Caudate nucleus (tissue), 63 donors: ENCODE measurements at places on chromosomes 16 and 17.
A peak's percentile ranks its signal among the peaks of the same experiment; 100 is the strongest.

DNA sequence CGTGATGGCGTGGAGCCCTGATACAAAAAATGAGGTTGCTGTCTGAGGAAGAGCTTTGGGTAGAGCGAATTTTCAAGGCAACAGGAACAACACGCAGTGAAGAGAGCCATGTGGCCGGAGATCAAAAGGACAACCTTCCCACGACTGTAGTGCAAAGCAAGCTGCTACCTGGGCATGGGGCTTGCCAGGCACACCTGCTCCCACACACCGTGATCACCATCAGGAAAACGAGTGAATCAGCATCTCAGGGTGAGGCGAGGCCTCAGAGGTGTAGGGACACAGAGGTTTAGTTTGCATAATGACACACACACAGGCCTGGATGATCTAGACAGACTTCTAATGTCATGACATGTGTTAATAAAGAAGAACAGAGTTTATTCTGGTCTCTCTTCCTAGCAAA, 65.7 kb downstream of the PARN start:
- no peak for DNase-seq

GRCh38 chr16:10619271-10619849, 39.0 kb upstream of the EMP2 start:
- peak; percentile 54 for DNase-seq

GRCh38 chr16:89670496-89671431, 13.1 kb downstream of the SPATA33 start:
- no peak for DNase-seq

DNA sequence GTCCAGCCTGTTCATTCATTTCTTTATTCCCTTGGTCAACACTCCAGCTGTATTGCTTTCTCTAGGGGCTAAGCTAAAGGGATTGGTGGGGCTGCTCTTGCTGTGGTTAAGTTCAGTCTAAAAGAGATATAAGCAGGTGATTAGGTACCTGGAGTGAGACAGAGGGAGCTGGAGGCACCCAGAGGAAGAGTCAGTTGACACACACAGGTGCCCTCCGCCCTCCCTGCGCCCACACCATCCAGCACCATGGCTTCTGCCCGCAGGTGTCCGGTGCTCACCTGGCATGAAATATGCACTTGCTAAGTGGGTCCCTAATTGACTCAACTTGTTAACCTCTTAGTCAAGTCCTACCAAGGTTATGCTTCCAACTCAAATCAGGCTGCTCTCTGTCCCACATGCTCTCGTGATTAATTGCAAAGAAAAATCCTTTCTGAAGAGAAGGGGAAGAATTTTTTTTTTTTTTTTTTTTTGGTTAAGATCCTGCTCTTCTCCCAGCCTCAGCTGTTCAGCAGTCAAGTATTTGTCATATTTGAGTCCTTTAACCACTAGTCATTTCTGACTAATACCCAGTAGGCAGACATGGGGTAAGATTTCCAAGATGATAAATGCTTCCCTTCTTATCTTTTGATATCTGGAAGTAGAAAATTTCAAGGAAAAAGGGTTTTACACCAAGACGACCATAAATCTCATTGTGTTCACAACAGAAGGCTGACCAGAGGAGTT, 199.8 kb upstream of the WSCD1 start:
- DNase-seq: no peak

DNA sequence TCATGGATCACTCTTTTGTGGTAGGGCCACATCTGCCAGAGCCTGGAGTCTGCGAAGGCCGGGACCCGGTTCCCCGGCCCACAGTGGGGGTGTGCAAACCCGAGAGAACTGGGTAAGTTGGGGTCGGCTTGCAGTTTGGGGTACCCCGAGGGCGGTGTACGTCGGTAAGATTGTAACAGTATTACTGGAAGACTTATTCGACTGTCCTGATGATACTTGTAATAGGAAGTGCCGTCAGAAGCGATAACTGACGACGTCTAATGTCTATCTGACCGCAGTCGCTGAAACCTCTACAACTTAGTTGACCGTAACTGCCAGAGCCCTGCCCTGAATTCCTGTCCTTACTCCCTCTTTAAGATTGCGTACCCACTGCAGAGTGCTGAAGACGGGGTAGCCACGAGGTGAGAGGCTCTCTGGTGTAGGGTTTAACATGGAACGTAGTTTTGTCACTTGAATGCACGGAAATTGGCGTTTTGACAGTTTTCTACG, 24.0 kb downstream of the TRPV2 start:
- DNase-seq: no peak

DNA sequence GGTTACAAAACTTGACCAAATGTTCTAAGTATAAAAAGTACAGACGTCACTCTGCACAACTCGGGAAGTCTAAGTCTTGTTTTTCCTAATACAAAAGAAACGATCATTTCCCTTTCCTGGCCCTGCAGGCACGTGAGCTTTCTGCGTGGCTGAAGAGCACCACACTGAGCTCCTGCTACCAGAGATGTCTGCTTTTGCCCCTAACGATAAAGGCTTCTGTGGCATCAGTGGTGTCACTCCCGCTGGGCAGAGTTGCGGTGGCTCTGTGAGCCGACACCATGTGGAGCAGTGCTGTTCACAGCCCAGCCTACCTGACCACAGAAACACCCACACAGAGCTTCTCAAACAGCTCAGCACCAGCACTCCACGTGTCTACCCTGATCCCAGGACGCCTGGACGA, 20.5 kb downstream of the EMC8 start:
- no peak for DNase-seq
